ENCODE measurements at places on chromosomes 7 and 10. TPM values are rescaled to one million over a fixed set of nuclear protein-coding genes. Genes with fewer than 3 reads are reported as not detected.

- no peaks in the 10 kb centered on the region for H3K27me3 ChIP-seq
- no peaks in the 10 kb centered on the region for H3K4me1 ChIP-seq
- no peaks in the 10 kb centered on the region for H3K36me3 ChIP-seq
- H3K27ac ChIP-seq, result no peak overlapping the region
- no peak for DNase-seq
Observed at GRCh38 chr7:71860572-71860971, 551.6 kb downstream of the CALN1 start.

The CAMK2G gene
- 170 TPM for total RNA-seq

The TAS2R3 gene
- not detected for total RNA-seq

The ZDHHC16 gene
- 35.1 TPM for total RNA-seq

The CNNM1 gene
- 3.3 TPM for total RNA-seq
